ENCODE measurements at places on chromosomes 16 and 17.

GRCh38 chr17:13490906-13491482, 110.7 kb downstream of the HS3ST3A1 start:
- DNase-seq = no peak

DNA sequence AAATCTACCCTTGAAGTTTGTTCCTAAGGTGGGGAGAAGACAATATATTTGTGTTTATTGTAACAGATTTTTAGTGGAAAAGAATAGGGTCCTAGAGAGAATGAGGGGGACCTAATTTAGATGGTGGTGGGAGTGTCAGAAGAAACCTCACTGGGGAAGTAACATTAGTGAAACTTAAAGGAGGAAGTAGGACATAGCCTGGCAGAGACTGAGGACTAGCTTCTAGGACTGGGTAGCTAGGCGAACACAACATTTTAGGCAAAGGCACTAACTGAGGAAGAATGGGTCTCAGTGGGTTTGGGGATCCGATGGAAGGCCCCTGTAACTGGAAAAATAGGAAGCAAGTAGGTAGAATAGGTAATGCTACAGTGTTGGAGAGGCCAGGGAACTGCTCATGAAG, 4.2 kb upstream of the ARL2BP start:
- no peak for DNase-seq

DNA sequence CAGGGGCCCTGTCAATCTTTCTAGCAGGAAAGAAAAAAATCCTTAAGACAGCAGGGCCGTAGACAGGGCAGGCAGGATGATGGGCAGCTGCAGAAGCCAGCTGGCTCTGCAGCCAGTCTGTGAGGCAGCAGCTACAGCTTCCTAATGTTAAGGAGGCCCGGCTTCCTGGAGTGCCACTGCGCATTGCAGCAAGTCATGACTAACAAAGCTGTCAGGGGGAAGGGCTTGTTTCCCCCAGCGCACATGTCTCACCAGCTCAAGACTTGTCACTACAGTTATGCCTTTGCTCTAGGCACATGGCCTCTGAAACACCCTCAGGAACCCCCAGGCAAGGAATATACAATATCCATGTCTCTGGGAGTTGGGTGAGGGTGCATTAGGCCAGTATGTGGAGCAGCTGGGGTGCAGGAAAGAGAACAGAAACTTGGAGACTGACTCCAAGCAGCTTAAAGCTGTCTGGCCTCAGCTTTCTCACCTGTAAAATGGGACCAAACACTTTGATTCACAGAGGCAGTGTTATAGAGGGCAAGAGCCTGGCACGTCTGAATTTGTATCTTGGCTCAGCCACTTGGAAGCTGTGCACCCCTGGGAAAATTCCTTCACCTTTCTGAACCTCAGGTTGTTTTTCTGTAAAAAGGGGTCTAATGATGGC, 220.0 kb downstream of the HAPSTR1 start:
- no peak for DNase-seq

GRCh38 chr16:86877108-86877507, 298.8 kb downstream of the FOXL1 start:
- DNase-seq = no peak

GRCh38 chr17:74480290-74480689, 13.9 kb downstream of the CD300A start:
- no peak for DNase-seq

- DNase-seq = no peak
These were observed 28.5 kb upstream of the SLC38A8 start for GRCh38 chr16:84071121-84071520.
